Anterior cingulate cortex (tissue), 58 donors: ENCODE measurements at places on chromosomes 5 and 9.

DNA sequence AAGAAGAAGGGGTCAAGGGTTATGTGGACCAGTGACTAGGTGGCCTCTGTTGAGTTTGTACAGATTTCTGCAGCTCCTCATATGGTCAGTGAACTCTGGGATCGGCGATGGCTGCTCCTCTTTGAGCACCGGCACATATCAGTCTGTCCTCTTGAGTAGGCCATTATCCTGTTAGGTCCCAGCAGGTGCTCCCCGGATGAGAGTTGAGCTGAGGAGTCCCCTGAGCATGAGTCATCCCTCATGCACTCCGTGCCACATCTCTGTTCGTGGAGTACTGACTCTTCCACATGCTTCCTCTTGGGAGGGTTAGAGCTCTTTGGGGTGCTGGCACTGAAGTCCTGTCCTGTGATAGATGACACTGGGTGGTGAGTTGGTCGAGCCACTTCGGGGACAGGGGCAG lies 143.7 kb downstream of the PTTG1 start:
- no peak for DNase-seq

DNA sequence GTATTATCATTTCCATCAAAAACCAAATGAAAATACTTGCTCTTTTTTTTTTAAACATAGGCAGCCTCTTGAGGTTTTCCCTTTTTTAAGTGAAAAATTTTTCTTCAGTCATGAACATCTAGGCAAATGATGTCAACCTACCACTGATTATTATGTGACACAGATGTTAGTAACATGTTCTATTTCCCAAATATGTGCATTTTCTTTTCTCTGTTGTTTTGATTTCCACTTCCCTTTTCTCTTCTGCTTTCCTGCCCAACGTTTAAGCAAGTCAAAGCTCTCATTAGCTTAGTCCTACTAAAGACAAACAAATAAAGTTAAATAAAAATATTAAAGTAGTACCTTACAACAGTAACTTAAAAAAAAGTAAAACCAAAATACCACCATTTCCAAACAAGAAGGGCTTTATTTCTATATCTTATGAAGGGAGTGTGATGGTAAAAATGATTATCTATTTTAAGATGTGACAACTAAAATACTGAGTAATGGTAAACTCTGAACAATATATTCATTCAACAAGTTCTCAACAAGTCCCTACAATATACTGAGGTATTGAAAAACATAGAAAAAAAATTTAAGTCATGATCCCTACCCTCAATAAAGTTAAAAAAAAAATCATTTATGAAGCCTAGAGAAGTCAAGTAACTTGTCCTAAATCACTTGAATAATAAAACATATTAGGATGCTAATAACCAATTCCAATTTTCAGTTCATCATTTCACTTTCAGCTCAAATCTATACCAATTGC lies 9.4 kb downstream of the SLC38A9 start:
- no peak for DNase-seq

DNA sequence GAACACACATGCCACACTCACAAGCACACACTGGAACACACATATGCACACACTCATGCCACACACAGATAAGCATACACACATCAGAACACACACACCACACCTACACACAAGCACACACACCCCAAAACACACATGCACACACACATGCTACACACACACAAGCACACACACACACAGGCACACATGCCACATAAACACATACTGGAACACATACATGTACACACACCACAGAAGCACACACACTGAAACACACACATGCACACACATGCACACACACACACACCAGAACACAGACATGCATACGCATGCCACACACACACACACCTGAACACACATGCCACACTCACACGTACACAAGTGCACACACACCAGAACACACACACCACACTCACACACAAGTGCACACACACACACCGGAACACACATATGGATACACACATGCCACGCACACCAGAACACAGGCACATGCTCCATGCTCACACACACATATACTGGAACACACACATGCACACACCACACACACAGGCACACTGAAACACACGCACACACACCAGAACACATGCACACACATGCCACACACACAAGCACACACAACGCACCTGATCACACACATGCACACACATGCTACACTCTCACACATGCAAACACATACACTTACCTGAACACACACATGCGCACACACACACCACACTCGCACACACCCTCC lies 78.0 kb upstream of the IRX4 start:
- DNase-seq, result no peak

DNA sequence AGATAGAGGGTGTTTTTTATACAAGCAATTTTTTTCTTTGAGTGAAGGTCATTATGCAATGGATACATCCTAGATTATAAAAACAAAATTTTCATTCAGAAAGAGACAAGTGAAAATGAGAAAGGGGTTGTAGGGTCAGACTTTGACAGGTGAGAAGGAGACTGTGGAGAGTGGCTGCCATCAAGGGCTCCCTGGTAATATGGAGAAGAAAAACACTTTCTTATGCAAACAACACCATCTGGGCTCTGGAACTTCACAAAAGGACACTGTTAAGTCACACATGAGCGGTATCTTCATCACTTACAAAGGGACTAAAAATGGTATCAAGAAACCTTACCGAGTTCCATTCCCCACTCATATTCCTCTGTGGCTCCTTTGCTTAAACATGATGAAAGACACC lies 23.5 kb downstream of the C7 start:
- DNase-seq, result no peak

- DNase-seq, result no peak
Observed at GRCh38 chr9:117359910-117360309, 54.9 kb downstream of the ASTN2 start.

DNA sequence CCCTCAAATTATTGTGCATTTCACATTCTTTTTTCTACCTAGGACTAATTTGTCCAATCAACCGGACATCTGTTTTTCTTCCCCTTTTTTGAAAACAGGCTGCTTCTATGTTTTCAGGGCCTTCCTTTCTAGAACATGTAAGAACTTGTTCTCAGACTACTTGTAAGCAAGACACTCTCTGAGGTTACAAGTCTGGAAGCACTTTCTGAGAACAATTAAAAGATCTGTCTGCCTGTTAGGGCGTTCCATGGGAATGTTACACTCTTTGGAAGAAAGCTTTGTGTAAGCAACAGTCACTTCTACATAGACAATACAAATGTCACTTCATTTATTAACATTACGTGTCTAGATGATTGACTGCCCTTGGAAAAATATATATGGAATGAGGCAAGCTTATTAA lies 50.9 kb upstream of the HSPB3 start:
- DNase-seq, result no peak

- no peak for DNase-seq
Observed at GRCh38 chr5:91670563-91670962, 287.4 kb upstream of the ARRDC3 start.

- no peak for DNase-seq
Observed at GRCh38 chr9:80602291-80602690, 1030.5 kb downstream of the TLE4 start.

DNA sequence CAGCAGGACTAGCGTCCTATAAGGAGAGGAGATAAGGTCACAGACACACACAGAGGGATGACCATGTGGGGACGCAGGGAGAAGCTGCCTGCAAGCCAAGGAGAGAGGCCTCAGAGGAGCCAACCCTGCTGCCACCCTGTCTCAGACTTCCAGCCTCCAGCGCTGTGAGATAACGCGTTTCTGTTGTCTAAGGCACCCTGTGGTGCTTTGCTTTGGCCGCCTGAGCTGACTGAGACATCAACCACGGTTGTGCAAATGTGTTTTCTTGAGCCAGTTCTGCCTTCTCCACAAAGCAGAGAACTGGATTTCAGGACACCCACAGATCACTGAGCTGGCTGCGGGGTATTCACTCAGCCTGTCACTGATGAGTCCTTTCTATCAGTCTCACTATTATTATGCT lies 149.1 kb downstream of the NXNL2 start:
- no peak for DNase-seq

DNA sequence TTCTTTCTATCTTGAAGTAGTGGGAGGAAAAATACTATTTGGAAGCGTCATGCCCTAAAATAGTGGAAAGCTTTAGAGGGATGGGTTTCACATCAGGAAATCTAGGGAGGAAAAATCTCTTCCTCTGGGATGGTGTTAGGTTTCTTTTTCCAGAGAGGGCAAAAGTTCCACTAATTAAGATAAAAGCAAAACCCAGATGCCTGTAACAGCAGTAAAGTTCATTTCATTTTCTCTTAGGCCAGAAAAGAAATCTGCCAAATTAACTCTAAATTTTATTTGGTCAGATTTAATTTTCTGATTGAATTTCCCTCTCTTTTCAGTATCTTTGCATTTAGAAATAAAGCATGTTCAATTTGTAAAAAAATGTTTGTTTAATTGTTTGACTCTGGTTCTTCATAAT lies 88.8 kb downstream of the LURAP1L start:
- DNase-seq, result no peak

GRCh38 chr5:18882154-18882553 lies 1105.8 kb downstream of the CDH18 start:
- no peak for DNase-seq

- DNase-seq, result no peak
Observed at GRCh38 chr5:158814521-158814920, 285.2 kb downstream of the EBF1 start.

GRCh38 chr9:129610473-129611306 lies 10.2 kb downstream of the C9orf50 start:
- DNase-seq, result peak; percentile 60

- DNase-seq, result no peak
Observed at GRCh38 chr9:108209132-108209685, 646.6 kb downstream of the ACTL7B start.

GRCh38 chr5:116382032-116382873 lies 192.4 kb downstream of the SEMA6A start:
- DNase-seq, result no peak

DNA sequence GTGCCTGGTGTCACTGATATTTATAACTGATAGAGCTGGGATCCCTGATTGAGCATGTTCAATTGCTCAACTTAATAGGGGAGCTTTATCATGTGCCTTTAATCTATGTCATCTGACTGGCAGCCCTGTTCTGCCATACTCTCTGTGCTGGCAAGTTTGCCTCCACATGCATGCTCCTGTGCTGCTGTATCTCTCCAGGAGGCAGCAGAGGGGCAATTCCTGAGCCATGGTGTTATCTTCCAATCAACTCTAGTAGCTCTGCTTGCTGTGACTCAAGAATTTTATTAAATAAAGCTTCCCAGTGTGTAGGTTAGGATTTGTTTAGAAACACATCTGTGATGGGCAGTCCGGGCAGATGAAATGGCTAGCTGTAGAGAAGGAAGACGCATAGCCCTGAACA lies 642.0 kb downstream of the KIF4B start:
- DNase-seq, result no peak

DNA sequence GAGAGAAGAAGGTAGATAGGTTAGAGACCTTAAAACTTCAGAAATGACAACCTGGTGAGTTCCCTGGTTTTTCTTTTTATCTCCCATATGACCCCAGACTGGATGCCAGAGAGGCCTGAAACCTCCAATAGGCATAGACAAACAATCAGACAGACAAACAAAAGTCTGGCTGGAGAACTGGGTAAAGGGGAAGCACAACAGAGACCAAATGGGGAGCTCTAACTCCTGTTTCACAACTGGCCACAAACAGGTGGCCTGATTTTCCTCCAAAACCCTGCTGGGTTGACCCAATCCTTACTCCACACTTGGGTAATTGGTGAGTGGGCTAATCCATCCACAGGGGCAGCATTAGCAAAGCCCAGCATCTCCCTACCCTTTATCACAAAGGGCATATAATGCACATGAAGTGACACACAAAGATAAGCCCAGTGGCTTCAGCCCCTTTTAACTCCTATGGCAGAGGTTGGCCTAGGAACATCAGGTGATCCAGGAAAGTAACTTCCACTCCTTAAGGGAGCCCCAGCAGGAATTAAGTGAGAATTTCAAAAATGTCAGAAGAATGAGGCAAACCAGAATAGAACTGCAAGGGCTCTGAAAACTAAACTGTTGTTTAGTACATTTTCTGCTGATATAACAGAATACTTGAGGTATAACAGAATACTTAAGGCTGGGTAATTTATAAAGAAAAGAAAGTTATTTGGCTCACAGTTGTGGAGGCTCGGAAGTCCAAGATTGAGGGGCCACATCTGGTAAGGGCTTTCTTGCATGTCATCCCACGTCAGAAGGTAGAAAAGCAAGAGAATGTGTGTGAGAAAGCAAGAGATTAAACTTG lies 60.9 kb upstream of the ROR2 start:
- DNase-seq, result no peak

DNA sequence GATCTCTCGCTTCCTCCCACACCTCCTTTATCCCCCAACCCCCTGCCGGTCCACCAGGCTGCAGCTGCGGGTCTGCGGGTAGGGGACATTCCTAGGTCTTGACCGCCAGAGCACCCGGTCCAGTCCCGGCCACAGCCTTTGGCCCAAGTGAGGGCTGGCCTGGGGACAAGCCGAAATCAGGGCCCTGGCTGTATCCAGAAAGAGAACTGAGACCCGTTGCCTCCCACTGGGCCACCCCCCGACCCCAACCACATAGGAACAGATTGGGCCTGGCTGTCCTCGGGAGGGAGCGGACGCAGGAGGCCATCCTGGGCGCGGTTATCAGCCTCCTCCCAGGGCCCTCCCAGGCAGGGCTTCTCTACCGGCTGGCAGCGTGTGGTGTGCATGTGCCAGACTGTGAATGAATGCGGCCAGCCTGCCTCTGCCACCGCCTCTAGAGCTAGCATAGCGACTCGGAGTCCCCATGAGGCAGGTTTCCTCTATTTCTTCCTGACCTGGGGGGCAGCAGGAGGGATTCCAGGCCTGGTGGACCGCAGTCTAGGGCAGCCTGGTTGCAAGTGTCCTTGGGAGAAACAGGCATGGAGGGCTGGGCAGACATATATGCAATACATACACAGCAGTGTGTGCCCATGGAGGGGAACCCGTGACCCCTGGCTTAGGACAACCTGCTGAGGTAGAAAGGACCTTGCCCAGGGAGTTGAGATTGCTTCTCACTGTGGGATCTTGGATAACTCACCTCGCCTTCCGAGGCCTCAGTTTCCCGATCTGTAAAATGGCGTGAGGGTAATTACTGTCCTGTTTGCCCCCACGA lies 1.2 kb downstream of the N4BP3 start:
- no peak for DNase-seq

GRCh38 chr9:16241231-16241630 lies 629.2 kb downstream of the BNC2 start:
- no peak for DNase-seq

- DNase-seq, result no peak
Observed at GRCh38 chr5:141714542-141715310, 32.7 kb upstream of the ARAP3 start.

DNA sequence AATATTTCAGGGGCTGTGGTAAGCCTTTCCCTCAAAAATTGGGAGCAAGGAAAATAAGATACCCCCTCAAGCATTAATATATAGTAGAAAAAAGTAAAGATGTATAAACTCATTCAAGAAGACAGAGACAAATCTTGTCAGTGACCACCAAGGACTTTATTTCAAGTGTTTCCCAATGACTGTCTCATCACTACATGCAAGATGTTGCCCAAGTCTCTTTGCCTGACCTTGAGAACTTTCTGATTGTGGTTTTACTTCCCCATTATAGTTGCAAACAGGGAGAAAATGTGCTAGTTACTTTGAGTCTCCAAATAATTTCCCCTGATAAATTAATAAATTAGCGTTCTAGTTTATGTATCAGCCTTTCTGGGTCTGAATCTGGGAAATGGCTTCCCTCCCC lies 4.0 kb upstream of the SLC46A2 start:
- DNase-seq, result no peak

- no peak for DNase-seq
Observed at GRCh38 chr9:92032891-92033290, 82.3 kb downstream of the SPTLC1 start.

- DNase-seq, result no peak
Observed at GRCh38 chr9:124760719-124761118, 10.4 kb downstream of the NR6A1 start.

- no peak for DNase-seq
Observed at GRCh38 chr5:111117136-111117535, 25.0 kb downstream of the WDR36 start.
